Neural crest cell (in vitro differentiated cells): ENCODE measurements at places on chromosomes 16 and 17. TPM values are rescaled to one million over a fixed set of nuclear protein-coding genes. Genes with fewer than 3 reads are reported as not detected.

DNA sequence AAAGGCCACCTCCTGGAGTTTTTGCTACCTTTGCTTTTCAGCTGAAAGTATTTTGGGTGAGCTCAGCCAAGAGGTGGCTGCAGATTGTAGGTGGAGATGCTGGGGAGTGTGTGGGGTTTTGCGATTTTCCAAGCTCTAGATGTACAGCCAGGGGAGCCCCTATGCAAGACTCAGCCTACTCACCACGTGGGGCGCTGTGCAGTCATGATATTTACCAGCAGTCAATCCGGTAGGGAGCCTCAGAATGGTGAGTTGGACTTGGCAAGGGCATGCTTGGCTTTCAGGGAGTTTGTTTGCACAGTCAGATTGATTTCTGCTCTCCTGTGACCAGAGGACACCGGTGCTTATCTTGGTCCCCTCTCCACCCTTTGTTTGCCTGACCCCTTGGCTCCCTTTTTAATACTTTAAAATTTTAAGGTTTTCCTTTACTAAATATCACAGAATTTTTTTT, 175.3 kb downstream of the UTP18 start:
- DNase-seq = peak; percentile 53
- no peak overlapping the region for H3K4me3 ChIP-seq
- H3K36me3 ChIP-seq = peaks cover 5% of the 10 kb centered on the region
- H3K27me3 ChIP-seq = no peaks in the 10 kb centered on the region
- peaks cover 8% of the 10 kb centered on the region for H3K4me1 ChIP-seq
- H3K27ac ChIP-seq = no peak overlapping the region

Gene CORO1A
- 25.2 and 25.8 TPM in 2 replicates for total RNA-seq

DNA sequence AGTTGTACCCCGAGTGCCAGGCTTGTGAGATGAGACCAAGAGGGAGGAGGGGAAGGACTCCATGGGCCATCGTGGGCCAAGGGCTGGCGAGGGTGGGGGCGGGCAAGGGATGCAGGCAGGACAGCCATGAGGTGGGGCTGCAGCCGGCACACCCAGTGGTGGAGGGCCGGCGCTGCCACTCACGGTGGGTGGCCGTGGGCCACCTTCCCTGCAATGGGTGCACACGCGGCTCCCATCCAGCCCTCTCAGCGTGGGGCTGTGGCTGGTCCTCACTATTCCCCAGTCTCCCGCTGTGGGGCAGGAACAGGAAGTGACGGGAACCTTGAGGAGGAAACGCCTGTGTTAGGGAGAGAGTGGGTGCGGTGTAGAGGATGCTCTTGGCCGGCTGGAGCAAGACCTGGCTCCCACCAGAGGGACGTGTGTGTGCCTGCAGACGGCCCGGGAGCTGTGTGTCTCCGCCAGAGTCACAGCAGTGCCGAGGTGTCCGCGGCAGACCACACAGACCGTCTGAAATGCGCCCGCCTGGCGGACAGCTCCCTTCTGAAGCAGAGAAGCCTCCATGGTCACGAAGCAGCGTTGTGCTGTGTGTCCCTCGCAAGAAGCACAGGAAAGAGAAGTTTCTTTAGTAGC, 23.6 kb downstream of the CIBAR2 start:
- peak overlapping the region; percentile 75 for H3K27ac ChIP-seq
- H3K4me3 ChIP-seq = peak overlapping the region; percentile 38
- H3K36me3 ChIP-seq = no peaks in the 10 kb centered on the region
- peaks cover 28% of the 10 kb centered on the region for H3K4me1 ChIP-seq
- H3K27me3 ChIP-seq = no peaks in the 10 kb centered on the region

Gene MILR1
- total RNA-seq = not detected in 2 replicates
